ENCODE measurements at places on chromosomes 2 and 18.
A peak's percentile ranks its signal among the peaks of the same experiment; 100 is the strongest.

GRCh38 chr2:69734035-69734611 is 7.8 kb upstream of the ANXA4 start:
- no peak for DNase-seq

DNA sequence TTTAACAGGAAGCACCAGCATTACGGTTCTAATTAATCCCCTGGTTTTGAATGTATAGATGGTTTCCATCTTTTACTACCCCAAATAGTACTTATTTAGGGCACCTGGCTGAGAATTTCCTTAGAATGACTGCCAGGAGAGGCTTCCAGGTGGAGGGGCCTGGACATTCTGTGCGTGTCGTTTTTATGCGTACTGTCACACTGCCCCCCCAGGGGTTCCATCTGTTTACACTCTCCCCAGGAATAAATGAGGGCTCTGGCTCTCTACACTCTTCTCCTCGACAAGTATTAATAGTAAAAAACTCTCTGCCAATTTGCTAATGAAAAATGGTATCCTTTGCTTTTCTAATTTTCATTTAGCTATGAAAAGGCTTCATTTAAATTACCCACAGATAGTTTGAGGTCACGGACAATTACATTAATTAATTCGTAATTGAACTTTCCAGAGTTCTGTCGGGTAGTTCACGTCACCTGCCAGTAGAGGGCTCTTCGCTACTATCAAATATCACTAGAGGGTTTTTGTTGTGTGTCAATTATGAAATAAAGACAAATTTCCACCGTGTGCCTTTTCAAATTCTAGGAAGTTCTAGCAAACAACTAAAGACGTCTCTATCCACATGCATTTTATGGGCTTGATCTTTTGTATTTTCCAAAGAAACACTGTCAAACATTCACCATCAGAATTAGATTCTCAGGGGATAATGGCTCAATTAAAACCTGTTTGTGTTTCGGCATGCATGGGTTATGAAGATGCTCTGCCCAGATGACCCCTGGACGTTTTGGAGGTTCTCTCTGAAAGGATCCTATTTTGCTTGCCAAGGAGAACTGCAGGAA is 88.8 kb upstream of the ASB18 start:
- DNase-seq = peak; percentile 56

GRCh38 chr2:186309901-186310300 is 176.2 kb upstream of the ZC3H15 start:
- DNase-seq = no peak

GRCh38 chr2:3168230-3168891 is 209.3 kb downstream of the EIPR1 start:
- no peak for DNase-seq

DNA sequence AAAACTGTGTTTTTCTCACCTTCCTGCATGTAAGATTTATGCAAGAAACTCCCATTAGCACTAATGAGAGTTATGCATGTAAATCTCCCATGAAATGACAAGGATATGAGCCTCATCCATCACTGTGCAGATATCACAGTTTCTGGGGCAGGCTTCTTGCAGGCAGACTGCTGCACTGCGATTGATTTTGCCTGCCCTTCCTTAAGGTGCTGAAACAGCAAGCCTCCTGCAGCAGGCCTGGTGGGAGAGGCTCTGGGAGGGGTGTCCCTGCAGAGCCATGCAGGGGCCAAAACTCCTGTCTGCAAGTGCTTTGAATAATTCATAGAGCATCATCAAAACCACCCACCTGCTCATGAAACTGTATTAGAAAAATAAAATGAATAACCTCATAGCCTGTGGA is 285.9 kb downstream of the MYT1L start:
- no peak for DNase-seq

DNA sequence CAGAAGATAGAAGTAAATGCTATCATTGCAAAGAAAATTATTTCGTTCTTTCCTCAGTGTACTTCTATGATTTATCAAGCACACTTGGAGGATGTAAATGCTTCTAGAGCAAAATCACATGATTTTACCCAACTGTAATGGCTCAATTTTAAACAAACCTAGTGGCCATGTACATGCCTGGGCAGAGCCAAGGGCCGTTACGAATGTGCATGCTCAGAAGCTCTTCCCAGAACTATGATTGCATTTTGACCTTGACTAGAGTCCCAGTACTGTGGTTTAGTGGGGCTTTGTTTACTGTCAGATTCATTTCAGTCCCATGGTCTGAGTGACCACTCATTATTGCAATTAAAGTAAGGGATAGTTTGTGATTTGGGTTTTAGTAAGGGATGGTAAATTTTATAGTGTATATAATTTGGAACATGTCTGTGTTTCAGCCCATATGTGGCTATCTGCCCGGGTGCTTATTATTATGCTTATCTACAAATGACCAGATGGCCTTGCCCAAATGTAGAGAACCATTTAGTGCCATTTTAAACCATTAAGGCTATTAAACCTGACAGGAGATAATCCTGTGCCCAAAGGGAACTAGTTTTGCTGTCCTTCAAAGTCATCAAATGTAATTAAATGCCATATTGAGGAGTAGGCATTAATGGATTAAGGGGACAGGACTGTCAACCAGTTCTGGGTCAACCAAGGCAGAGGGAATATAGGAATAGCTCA is 239.1 kb downstream of the ICOS start:
- no peak for DNase-seq

GRCh38 chr18:68893354-68893753 is 95.5 kb downstream of the CCDC102B start:
- no peak for DNase-seq

DNA sequence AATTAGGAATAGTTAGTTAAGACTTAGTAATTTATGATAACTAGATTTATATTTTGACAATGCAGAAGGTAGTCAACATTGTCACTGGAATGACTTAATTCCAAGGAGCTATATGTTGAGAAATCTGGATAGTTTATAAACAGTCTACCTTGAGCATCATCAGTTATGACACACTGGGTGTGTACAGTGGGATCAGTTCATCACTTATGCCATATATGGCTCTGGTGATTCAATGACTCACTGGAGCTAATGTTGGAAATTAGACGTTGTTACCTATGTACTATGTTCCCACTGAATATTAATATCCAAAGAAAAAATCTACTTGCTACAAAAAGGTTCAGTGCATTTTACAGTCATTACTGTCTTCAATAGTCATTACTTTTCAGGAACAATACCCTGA is 34.0 kb upstream of the ITPRID2 start:
- no peak for DNase-seq

- no peak for DNase-seq
These were observed 986.5 kb downstream of the TDRD15 start for GRCh38 chr2:22110244-22110651.

DNA sequence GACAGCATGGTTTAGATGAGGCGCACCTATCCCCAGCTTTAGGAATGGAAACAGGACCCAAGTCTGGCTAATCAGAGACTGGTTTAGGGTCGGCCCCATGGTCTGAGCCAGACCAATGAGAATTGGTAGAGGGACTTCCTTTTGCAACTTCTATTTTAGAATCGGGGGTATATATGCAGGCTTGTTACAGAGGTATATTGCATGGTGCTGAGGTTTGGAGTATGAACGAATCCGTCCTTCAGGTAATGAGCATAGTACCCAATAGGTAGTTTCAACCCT is 1.5 kb upstream of the BOLA3 start:
- DNase-seq = no peak

DNA sequence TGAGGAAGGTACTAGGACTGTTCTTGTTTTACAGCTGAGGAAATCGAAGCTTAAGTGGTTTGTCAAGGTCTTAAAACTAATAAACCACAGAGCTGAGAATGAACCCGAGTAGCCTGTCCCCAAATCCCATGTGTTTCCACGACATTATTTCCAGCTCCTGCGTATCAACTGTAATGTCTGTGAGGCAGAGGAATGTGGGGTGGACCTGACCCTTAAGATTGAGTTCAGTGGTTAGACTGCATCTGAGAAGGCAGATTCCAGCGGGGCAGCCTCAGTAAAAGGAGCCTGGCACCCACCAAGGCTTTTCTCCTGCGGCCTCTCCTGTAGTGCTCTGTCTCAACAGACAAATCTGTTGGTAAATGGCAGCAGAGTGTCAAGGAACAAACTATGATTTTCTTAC is 81.9 kb upstream of the TMEM178A start:
- no peak for DNase-seq

DNA sequence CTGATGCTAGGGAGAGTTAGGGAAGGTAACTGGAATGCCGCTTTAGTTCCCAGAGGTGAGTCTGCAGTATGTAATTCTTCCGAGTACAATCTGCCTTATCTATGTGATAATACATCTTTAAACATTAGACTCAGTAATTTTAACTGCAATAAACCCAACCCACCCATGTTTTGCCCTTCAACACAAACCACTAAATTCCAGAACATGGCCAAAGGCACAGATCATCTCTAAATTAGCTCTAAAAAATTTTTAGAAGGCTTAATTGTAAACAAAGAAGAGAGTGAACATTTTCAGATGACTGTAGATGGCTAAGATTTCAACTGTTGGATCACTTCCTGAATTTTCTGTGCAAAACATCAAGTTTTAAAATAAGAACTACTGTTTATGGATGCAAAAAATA is 488.7 kb upstream of the ID2 start:
- DNase-seq = no peak
